Brain pericyte (primary cell): ENCODE measurements at places on chromosomes 3 and 15.

- no peak for DNase-seq
These were observed 245.6 kb upstream of the LRTM1 start for GRCh38 chr3:55173504-55173903.

DNA sequence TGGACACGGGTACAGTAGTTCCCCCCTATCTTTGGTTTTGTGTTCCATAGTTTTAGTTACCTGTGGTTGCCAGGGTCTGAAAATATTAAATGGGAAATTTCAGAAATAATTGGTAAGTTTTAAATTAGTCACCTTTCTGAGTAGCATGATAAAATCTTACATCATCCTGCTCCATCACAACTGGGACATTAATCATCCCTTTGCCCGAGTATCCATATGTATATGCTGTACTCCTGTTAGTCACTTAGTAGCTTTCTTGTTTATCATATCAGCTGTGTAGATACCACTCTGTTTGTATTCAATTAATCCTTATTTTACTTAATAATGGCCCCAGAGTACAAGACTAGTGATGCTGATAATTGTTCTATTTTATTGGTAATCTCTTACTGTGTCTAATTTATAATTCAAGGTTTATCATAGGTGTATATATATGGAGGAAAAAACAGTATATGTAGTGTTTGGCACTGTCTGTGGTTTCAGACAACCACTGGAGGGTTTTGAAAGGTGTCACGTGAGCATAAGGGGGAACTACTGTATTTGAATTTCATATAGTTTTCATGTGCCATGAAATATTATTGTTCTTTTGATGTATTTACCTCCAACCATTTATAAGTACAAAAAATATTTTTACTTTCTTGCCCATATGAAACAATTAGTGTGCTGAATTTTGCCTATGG is 41.4 kb downstream of the CTDSPL2 start:
- DNase-seq = no peak

GRCh38 chr15:28915041-28915810 is 29.5 kb downstream of the APBA2 start:
- no peak for DNase-seq

GRCh38 chr3:64229903-64230302 is 4.6 kb upstream of the PRICKLE2 start:
- no peak for DNase-seq

DNA sequence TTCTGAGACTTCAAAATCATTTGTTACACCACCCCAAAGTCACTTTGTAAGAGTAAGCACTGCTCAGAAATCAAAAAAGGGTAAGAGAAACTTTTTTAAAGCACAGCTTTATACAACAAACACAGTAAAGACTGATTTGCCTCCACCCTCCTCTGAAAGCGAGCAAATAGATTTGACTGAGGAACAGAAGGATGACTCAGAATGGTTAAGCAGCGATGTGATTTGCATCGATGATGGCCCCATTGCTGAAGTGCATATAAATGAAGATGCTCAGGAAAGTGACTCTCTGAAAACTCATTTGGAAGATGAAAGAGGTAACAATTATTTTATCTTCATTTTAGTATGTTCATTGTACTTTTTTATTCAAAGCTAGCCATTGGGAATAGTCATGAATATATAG is 32.6 kb downstream of the BLM start:
- DNase-seq = no peak

DNA sequence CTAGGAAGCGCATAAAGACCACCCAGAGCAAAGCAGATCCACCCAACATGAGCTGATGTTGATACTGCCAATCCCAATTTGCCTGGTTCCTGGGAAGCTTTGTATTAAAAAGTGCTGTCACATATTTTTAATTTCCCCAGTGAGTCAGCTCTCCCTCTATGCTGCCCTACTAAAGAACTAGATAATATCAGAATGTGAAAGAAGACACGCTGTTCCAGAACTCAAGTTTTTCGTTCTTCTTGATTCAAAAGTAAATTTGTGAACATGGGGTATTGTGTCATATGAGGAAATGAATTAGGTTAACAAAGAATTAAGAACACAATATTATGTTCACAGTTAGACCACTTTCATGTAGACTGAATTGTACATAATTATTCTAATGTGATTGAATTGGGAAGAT is 734.2 kb upstream of the ALCAM start:
- no peak for DNase-seq

DNA sequence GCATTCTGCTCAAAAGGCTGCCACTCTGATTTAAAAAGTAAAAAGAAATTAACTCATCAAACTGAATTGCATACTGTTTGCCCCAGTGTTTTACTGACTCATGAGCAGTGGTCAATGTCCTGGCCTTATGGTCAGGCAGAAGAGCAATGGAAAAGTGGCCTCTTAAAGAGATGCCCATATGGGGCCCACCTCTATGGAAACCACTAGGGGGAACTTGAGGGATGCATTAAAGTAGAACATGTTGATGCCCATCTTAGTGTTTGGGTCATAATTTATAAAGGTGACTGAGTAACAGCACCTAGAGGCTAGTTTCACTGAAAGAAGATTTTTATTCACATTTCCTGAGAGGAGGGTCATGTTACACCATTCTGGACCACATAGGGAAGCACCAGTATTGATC is 66.5 kb upstream of the RNU6-1 start:
- no peak for DNase-seq
